Type B pancreatic cell (in vitro differentiated cells): ENCODE measurements at places on chromosomes 16 and 17.

DNA sequence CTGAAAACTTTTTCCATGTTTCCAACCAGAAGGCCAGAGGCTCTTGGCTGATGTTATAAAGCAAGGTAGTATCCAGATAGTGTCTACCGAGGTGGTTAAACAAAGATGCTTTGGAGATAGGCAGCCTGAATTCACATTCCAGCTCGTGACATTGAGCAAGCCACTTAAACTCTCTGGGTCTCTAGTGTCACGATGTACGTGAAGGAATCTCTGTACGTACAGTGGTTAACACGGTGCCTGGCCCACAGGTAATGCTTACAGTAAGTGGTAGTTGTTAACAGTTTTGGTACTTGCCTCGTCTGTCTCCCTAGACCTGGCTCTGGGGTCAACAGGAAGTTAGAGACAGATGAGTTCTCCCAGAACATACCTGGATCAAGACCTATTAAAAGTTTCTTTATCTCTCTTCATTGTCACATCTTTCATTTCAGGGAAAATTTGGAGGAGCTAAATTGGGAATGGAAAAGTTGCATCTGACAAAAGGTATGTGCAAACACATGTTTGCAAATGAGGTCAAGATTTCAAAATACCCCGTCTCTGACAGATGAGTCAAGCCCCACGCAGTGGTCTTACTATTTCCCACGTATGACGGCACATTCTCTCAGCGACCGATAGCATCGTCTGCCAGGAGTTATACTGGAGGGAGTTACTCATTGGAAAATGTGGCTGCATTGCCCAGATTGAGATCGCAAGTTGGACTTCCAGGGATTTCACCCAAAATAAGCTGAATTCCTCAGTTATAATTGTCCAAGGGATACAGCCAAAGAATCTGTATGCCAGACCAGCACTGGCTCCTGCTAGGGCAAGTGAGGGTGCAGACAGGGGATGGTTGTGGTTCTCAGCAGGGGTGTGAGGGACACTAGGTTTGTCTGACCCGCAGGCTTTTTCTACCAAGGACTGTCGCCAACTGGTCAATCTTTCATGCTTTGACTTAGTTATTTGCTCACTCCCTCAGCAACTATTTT, 18.9 kb upstream of the MYH10 start:
- no peaks in the 10 kb centered on the region for H3K4me1 ChIP-seq
- no peaks in the 10 kb centered on the region for H3K36me3 ChIP-seq

DNA sequence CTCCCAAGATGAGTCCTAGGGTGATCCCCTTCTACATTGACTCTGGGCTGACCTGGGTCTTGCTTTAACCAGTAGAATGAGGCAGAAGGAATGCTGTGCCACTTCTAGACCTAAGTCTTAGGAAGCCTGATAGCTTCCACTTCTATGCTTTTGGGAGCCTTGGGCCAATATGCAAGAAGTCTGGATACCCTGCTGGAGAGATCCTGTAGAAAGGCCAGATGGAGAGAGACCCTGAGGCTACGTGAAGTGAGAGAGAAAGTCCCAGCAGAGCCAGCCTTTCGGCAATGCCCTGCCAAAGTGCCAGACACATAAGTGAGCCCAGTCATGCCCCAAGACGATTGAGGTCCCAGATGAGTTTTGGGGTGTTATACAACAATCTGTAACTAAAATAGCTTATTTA, 1.7 kb downstream of the KRT222 start:
- no peak for DNase-seq
- H3K27me3 ChIP-seq = peaks cover 23% of the 10 kb centered on the region
- H3K36me3 ChIP-seq = no peaks in the 10 kb centered on the region
- no peak overlapping the region for H3K27ac ChIP-seq

DNA sequence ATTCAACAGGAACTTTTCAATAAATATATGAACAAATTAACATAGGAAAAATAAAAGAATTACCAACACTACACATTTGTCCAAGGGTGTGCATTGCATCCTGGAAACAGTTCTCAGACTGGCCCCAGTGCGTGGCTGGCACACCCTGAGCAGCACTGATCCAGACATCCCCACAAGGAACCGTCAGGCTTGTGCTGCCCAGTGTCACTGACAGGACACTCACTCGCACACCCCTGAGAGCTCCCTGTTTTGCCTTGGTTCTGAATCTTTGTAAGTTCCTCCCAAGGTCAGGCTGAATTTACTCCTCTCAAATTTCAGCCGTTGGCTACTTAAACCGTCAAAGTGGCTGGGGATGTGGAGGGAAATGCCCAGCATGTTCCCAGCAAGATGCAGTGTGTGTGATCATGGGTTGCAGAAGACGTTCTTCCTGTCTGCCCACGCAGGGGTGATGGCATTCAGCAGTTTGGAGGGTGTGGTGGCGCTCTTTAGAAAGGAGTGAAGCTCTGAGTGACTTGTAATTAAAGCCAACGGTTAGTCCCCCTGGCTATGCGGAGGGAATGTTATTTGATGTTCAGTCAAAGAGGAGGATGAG, 1.7 kb downstream of the MT2A start:
- H3K4me1 ChIP-seq = peaks cover 40% of the 10 kb centered on the region
- H3K27ac ChIP-seq = peak overlapping the region; percentile 77
- H3K4me3 ChIP-seq = peak overlapping the region; percentile 64
- DNase-seq = no peak

GRCh38 chr17:77644181-77645071, 314.1 kb upstream of the TNRC6C start:
- H3K4me3 ChIP-seq = no peak overlapping the region
- no peak for DNase-seq
- H3K27me3 ChIP-seq = peaks cover 36% of the 10 kb centered on the region
- H3K36me3 ChIP-seq = no peaks in the 10 kb centered on the region
- H3K4me1 ChIP-seq = no peaks in the 10 kb centered on the region

DNA sequence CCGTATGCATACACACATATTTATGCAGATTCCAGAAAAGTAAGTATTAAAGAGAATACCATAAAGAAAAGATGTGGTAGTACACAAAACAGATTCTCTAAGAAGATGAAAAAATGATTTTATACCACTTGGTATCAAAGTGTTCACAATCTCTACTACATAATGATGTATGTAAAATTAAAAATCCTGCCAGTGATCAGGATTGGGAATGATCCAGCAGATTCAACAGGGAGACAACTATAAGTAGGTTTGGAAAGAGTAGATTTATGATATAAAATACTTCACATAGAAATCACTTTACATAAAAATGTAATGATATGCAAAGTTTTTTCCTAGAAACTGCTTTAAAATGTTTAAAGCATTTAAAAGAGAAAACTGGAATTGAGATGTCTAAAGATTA, 447.0 kb downstream of the CNTNAP4 start:
- H3K27ac ChIP-seq = no peak overlapping the region
- H3K27me3 ChIP-seq = no peaks in the 10 kb centered on the region
- H3K36me3 ChIP-seq = no peaks in the 10 kb centered on the region
- DNase-seq = no peak
- no peak overlapping the region for H3K4me3 ChIP-seq
